T-helper 17 cell (primary cell): ENCODE measurements at places on chromosomes 13 and 19.

DNA sequence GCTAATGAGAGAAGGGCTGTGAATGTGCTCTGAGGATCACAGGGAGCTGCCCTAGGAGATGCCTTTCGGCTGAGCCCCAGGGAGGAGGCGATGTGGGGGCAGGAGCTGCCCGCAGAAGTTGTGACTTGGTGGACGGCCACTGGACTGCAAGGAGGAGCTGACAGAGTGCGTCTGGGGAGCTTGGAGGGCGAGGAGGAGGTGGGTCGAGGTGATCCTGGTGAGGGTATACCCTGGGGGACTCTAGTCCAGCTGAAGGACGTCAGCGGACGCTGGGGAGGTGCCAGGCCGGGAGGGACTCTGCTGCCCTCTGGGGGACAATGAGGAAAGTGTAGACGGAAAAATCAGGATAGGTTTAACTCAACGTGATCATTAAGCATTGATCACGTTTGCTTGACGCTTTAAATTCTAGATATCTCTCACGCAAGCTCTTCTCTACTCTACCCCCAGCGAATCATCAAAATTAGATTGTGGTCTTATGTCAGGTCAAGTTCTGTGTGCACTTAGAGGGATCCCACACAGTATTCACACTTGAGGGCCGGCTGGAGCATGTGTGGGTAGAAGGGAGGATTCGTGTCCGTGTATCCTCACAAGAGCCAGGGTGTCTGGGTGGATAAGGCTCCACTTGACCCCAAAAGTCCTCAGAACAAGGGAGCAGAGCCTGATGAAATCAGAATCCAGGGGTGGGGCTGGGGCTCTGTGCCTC is 3.3 kb upstream of the CEACAM7 start:
- peaks cover 68% of the 10 kb centered on the region for H3K27me3 ChIP-seq
- H3K27ac ChIP-seq, result no peak overlapping the region
- H3K4me3 ChIP-seq, result peak overlapping the region; percentile 37

GRCh38 chr13:75715601-75716523 is 79.7 kb downstream of the LMO7 start:
- H3K4me3 ChIP-seq, result no peak overlapping the region
- peaks cover 2% of the 10 kb centered on the region for H3K4me1 ChIP-seq
- no peak overlapping the region for H3K27ac ChIP-seq
- H3K36me3 ChIP-seq, result no peaks in the 10 kb centered on the region
- no peaks in the 10 kb centered on the region for H3K27me3 ChIP-seq

- no peak for DNase-seq
- H3K36me3 ChIP-seq, result peaks cover 5% of the 10 kb centered on the region
Observed at GRCh38 chr13:29909081-29909730, 58.8 kb upstream of the UBL3 start.

GRCh38 chr13:42873081-42873480 is 91.7 kb downstream of the FAM216B start:
- peaks cover 10% of the 10 kb centered on the region for H3K27me3 ChIP-seq
- H3K36me3 ChIP-seq, result peaks cover 2% of the 10 kb centered on the region
- peaks cover 13% of the 10 kb centered on the region for H3K4me1 ChIP-seq
- no peak overlapping the region for H3K4me3 ChIP-seq

DNA sequence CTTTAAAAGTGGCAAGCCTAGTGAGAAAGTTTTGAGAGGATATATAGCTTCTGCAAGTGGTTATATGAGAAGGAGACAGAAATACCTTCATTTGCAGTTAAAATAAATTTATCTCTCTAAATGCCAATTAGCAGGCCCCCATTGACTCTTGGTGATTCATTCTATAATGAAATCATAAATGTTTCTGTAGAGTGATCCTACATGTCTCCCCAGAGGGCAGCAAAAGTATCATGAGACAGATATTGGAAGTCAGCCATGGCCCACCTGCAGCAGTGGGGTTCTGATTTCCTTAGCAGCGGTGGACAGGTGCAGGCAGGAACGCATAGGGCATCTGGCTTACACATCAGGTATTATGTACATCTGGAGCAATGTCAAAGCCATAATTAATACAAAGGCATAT is 385.4 kb upstream of the SLC10A2 start:
- no peaks in the 10 kb centered on the region for H3K27me3 ChIP-seq
- H3K4me3 ChIP-seq, result no peak overlapping the region
- DNase-seq, result no peak
- H3K4me1 ChIP-seq, result no peaks in the 10 kb centered on the region
- no peak overlapping the region for H3K27ac ChIP-seq
- no peaks in the 10 kb centered on the region for H3K36me3 ChIP-seq

DNA sequence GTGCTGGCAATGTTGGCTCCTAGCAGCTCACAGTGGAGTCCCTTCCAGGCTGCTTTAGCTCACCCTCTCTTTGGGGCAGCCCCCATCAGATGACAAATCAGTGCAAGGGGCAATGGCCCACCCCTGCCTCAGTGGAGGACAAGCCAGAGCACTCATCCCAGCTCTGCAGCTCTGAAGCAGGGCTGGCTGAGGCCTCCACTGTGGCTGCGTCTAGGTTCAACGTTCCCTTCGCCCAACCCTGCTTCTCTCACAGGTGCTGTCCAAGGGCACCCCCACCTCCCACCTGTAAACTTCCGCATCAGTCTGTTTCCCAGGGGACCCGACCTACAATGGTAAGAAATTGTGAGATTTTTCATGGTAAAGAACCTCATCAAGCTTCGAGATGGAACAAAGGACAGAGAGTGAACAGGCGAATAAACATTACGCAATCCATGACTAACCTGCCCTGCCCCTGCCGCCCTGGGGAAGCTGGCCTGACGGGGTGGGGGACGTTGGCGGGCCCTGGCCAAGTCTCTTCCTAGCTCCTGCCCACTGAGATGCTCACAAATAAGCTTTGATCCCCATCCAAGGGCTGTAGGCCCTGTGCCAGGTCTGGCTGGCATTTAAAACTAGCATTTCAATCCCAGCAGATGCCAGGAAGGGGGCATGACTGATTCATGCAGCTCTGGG is 40.5 kb downstream of the DZIP1 start:
- no peaks in the 10 kb centered on the region for H3K36me3 ChIP-seq
- peaks cover 51% of the 10 kb centered on the region for H3K27me3 ChIP-seq
- H3K4me1 ChIP-seq, result peaks cover 3% of the 10 kb centered on the region
- no peak overlapping the region for H3K4me3 ChIP-seq
- DNase-seq, result no peak
- H3K27ac ChIP-seq, result no peak overlapping the region

DNA sequence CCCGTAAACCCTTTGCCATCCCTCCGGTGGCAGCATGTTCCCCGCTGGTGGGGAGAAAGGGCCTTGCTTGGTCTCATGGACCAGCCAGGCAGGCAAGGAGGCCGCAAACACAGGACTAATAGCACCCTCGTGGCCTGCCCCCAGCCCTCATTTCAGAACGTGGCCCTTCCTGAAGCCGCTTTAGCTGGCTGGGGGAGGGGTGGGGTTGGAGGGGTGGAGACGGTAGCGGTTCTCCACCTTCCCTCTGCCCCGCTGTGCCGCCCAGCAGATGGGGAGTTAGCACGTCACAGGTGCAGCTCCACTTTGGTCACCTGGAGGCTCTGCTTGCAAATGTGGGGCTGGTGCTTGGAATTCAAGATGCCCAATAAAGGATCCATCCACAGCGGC is 59.3 kb upstream of the URI1 start:
- no peak for DNase-seq
- no peak overlapping the region for H3K4me3 ChIP-seq
- H3K36me3 ChIP-seq, result no peaks in the 10 kb centered on the region
- H3K27ac ChIP-seq, result no peak overlapping the region
- H3K4me1 ChIP-seq, result peaks cover 10% of the 10 kb centered on the region
- H3K27me3 ChIP-seq, result peaks cover 36% of the 10 kb centered on the region

DNA sequence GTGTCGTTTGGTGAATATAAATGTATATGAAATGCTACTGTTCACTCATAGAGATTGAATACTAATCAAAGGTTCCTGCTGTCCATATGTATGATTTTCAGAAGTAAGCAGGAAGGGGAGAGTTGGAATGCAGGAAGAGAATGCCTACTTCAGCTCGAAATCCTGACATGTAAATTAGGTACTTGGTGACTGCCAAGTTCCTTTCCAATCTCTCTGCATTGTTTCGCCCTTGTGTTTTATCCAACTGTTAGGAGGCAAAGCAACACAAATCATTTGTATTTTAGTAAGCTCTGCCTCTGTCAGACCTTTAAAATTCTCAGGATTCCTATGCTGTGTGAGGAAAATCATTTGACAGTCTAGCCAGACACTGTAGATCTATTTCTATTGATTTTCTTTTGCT is 9.0 kb downstream of the STARD13 start:
- no peak overlapping the region for H3K27ac ChIP-seq
- peaks cover 28% of the 10 kb centered on the region for H3K27me3 ChIP-seq
- no peaks in the 10 kb centered on the region for H3K4me1 ChIP-seq
- DNase-seq, result no peak

- H3K27ac ChIP-seq, result no peak overlapping the region
- no peak for DNase-seq
- H3K27me3 ChIP-seq, result peaks cover 9% of the 10 kb centered on the region
- H3K36me3 ChIP-seq, result no peaks in the 10 kb centered on the region
Observed at GRCh38 chr13:109131698-109132257, 502.4 kb downstream of the MYO16 start.

- peaks cover 7% of the 10 kb centered on the region for H3K4me1 ChIP-seq
- DNase-seq, result no peak
- no peak overlapping the region for H3K27ac ChIP-seq
- H3K4me3 ChIP-seq, result no peak overlapping the region
- no peaks in the 10 kb centered on the region for H3K36me3 ChIP-seq
Observed at GRCh38 chr19:33397536-33398360, 24.2 kb downstream of the CEBPG start.
